Natural killer cell treated with Interleukin-12 subunit alpha and Interleukin-12 subunit beta and Interleukin-15 and Interleukin-18, amount 100 ng/mL, for 72 hours (primary cell): ENCODE measurements at places on chromosomes 5 and 9. TPM values are rescaled to one million over a fixed set of nuclear protein-coding genes. Genes with fewer than 3 reads are reported as not detected.

The GABRA1 gene
- total RNA-seq, result not detected

GRCh38 chr9:128153947-128154695 is 4.9 kb downstream of the LCN2 start:
- H3K27ac ChIP-seq, result no peak overlapping the region
- H3K36me3 ChIP-seq, result no peaks in the 10 kb centered on the region
- DNase-seq, result no peak
- H3K4me1 ChIP-seq, result no peaks in the 10 kb centered on the region
- no peaks in the 10 kb centered on the region for H3K27me3 ChIP-seq

DNA sequence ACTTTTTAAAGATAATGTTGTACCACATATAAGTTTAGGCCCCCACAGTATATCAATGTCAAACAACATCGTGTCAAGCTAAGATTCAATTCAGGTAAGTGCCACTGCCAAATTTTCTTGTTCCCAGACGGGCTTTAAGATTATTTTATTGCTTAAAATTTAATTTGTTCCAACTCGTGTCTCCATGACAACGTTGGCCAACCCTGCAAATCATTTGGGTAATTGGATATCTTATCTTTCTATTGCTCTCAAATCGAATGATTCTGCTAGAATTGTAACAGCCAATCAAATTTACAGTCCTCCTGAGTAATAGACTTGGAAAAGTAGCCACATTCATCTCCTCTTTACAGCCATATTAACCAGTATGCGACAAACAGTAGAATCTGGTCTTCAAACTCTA is 19.5 kb downstream of the TLE1 start:
- peaks cover 6% of the 10 kb centered on the region for H3K36me3 ChIP-seq
- H3K4me3 ChIP-seq, result no peak overlapping the region
- H3K27me3 ChIP-seq, result no peaks in the 10 kb centered on the region
- no peak overlapping the region for H3K27ac ChIP-seq
- DNase-seq, result no peak

DNA sequence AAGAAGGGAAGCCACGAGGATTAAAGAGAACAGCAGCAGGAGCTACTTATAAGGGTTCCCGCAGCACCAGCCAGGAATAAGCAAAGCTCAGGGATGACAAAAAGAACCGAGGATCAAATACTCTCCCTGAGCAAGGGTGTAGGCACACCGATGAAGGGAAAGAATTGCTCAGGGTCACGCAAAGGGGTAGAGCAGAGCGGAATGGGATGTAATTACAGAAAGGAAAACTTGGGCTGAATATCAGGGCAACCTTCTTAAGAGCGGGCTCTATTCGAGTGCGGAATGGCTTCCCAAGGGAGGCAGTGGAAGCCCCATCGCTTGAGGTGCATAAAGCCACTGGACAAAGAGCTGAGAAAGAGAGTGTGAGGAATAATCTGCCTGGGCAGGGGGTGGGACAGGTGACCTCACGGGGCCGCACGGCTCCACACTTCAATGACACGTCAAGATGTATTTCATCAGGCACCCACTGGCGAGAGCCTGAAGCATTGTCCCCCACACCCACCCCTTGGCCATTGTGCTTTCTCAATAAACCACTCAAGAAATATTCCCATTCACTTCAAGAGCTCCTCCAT is 162.2 kb downstream of the EBF1 start:
- no peak for DNase-seq
- no peaks in the 10 kb centered on the region for H3K36me3 ChIP-seq
- H3K27ac ChIP-seq, result no peak overlapping the region
- H3K27me3 ChIP-seq, result peaks cover 26% of the 10 kb centered on the region
- no peaks in the 10 kb centered on the region for H3K4me1 ChIP-seq

DNA sequence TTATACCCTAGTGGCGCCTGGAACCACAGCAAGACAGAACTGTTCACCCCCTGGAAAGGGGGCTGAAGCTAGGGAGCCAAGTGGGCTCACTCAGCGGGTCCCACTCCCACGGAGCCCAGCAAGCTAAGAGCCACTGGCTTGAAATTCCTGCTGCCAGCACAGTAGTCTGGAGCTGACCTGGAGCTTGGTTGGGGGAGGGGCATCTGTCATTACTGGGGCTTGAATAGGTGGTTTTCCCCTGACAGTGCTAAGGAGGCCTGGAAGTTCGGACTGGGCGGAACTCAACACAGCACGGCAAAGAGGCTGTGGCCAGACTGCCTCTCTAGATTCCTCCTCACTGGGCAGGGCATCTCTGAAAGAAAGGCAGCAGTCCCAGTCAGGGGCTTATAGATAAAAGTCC is 19.5 kb downstream of the BTNL3 start:
- no peaks in the 10 kb centered on the region for H3K36me3 ChIP-seq
- no peaks in the 10 kb centered on the region for H3K4me1 ChIP-seq
- H3K27me3 ChIP-seq, result peaks cover 6% of the 10 kb centered on the region
- no peak overlapping the region for H3K4me3 ChIP-seq
- H3K27ac ChIP-seq, result no peak overlapping the region
- DNase-seq, result no peak

- H3K27me3 ChIP-seq, result peaks cover 5% of the 10 kb centered on the region
- no peak for DNase-seq
- H3K27ac ChIP-seq, result no peak overlapping the region
- H3K4me1 ChIP-seq, result no peaks in the 10 kb centered on the region
Measured at GRCh38 chr5:91190314-91190690, 192.8 kb downstream of the ARRDC3 start.

DNA sequence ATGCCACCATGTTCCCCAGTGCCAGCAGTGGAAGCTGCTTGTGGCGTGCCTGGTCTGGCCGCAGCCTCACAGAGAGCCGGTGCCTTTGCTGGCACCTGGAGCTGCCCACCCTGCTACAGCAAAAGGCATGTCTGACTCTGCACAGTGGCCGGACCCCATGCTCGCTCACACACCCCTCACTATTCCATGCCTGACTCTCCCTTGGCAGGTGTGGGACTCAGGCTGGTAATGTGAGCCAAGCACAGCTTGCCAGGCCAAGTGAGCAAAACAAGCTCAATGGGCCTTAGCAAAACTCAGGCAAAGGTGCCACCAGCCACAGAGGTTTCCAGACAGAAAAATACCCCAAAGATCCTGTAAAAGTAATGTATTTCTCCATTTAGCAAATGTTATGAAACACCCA is 15.5 kb downstream of the GNA14 start:
- H3K27ac ChIP-seq, result no peak overlapping the region
- H3K27me3 ChIP-seq, result peaks cover 5% of the 10 kb centered on the region
- no peaks in the 10 kb centered on the region for H3K4me1 ChIP-seq
- no peak for DNase-seq
- H3K36me3 ChIP-seq, result no peaks in the 10 kb centered on the region
- no peak overlapping the region for H3K4me3 ChIP-seq

The OR2Y1 gene
- total RNA-seq, result not detected

DNA sequence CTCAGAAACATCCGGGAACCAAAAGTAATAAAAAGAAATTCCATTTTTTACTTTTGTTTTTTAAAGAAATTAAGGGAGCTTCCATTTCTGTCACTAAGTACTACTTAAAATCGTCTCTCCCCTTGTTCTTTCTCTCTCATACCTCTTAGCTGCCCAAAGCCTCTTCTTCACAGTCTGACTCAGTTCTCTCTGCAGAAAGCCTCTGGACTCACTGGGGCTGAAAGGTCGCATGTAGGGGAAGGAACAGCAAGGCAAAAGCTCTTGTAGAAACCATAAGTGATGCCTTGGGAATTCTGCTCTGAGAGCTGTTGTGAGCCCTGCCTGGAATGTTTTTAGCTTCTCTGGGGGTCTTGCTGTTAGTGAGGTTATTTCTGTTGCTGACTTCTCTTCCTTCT is 100.8 kb upstream of the RANBP3L start:
- H3K27me3 ChIP-seq, result peaks cover 11% of the 10 kb centered on the region
- H3K4me1 ChIP-seq, result no peaks in the 10 kb centered on the region
- no peak for DNase-seq
- H3K4me3 ChIP-seq, result no peak overlapping the region
- H3K36me3 ChIP-seq, result no peaks in the 10 kb centered on the region
- no peak overlapping the region for H3K27ac ChIP-seq

The CAVIN4 gene
- total RNA-seq, result 0.48 TPM

The CMYA5 gene
- 1.5 TPM for total RNA-seq

DNA sequence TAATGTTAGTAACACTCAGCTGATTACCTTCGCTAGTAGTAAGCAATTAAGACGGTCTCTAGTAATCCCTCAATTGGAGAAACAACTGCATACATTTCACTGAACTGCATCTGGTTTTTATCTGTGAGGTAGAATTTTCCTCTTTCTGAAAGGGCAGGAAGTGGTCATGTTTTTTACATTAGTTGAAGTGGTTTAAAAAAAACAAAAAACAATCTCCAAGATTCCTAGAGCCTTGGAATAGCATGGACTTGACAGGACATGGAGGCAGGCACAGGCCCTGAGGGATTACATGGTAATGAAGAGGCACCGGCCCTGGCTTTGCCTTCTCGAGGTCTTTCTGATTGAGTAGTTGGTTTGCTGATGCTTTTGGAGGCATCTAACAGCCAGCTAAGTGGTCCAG is 25.8 kb downstream of the THBS4 start:
- peaks cover 9% of the 10 kb centered on the region for H3K27me3 ChIP-seq
- no peaks in the 10 kb centered on the region for H3K36me3 ChIP-seq
- DNase-seq, result no peak
- H3K4me1 ChIP-seq, result no peaks in the 10 kb centered on the region
- H3K4me3 ChIP-seq, result no peak overlapping the region

- no peak for DNase-seq
- peak overlapping the region; percentile 88 for H3K27ac ChIP-seq
- H3K4me1 ChIP-seq, result peaks cover 59% of the 10 kb centered on the region
- no peak overlapping the region for H3K4me3 ChIP-seq
- no peaks in the 10 kb centered on the region for H3K27me3 ChIP-seq
Measured at GRCh38 chr9:92962846-92963245, 15.5 kb downstream of the FGD3 start.

The RNF180 gene
- not detected for total RNA-seq

DNA sequence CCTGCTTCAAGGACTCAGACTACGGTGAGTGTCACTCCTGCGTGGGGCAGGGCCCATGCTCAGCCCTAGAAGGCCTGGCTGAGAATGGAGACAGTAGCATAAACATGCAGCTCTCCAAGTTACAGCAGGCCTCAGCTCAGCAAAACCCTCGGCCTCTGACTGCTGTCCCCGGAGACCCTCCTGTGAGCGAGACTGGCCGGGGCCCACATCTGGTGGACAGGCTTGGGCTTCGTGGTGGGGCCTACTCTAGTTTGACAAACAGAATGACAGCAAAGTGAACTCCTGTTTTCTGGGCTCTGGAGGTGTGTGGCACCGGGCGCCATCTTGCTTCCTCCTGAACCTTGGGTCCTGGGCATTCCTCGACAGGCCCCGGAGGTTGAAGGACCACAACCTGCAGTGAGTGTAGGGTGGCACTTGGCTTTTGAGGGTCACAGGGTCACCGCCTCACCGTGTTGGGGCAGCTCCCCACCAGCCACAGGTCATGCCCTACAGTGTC is 97.5 kb downstream of the PHF2 start:
- H3K27me3 ChIP-seq, result no peaks in the 10 kb centered on the region
- H3K36me3 ChIP-seq, result no peaks in the 10 kb centered on the region
- no peak overlapping the region for H3K4me3 ChIP-seq
- no peaks in the 10 kb centered on the region for H3K4me1 ChIP-seq
- DNase-seq, result peak; percentile 53

DNA sequence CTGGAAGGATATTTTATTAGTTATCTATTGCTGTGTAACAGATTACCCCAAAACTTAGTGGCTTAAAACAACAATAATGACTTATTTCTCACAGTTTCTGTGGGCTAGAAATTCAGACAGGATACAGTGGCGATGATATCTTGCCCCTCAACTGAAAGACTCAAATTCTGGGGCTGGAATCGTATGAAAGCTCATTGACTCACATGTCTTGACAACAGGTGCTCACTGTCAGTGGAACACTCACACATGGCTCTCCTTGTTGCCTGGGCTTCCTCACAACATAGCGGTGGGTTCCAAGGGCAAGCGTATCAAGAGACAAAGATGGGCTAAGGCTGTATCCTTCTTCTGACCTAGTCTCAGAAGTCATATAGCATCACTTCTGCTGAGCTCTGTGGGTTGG is 3.7 kb upstream of the GNPDA1 start:
- H3K4me1 ChIP-seq, result peaks cover 66% of the 10 kb centered on the region
- no peak for DNase-seq
- no peaks in the 10 kb centered on the region for H3K36me3 ChIP-seq
- H3K27me3 ChIP-seq, result peaks cover 2% of the 10 kb centered on the region
- H3K27ac ChIP-seq, result peak overlapping the region; percentile 64
- peak overlapping the region; percentile 75 for H3K4me3 ChIP-seq

DNA sequence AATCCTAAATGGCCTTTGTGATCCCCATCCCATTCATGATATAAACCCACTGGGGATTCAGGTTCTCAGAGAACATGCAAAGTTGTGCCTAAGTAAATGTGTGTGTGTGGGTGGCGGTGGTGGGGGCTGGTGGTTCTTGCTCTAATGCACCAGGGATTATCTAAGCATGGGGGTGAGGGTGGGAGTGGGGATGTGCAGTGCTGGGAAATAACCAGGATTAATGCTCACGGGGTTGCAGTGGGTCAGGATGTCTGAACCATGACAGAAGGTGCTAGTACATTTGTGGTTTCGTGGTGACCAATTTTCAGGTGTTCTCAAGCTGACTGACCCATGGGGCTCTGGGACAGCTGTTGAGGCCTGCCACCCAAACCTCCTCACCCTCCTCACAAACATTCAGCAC is 101.0 kb downstream of the ZNF608 start:
- H3K4me3 ChIP-seq, result no peak overlapping the region
- no peaks in the 10 kb centered on the region for H3K36me3 ChIP-seq
- peaks cover 16% of the 10 kb centered on the region for H3K4me1 ChIP-seq
- no peak overlapping the region for H3K27ac ChIP-seq
- DNase-seq, result no peak
- H3K27me3 ChIP-seq, result peaks cover 42% of the 10 kb centered on the region

DNA sequence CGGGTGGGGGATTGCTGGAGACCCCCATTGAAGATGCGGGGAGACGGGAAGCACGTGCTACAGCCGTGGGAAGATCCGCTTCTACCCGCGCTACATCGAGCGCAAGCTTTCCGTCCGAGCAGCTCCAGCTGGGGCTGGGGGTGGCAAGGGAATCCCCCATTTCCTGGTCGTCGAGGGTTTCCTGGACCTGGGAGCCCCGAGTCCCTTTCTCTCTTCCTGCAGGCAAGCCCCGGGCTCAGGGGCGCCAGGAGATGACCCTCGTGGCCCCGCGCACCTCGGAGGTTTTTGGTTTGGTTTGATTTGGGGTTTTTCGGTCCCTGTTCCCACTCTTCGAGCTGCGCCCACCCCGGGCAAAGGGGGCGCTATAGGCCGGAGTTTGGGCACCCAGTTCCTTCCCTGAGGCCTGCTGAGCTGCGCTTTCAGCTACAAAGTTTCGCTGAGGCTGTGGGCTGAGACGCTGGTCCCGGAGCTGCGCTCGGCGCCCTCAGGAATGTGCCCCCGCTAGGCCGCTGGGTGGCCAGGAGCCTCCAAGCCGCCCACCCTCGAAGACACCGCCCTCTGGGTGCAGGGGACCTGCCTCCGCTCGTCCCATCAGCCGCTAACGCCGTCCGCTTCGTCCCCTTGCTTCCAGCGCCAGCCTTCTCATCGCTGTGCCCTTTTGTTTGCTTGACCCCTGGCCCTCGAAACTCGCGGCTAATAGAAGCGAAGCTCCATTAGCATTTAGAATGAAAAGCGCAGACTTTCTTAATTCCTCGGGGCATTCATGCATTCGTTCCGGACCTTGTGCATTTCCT is 2.9 kb downstream of the NR4A3 start:
- H3K36me3 ChIP-seq, result peaks cover 5% of the 10 kb centered on the region
- peaks cover 60% of the 10 kb centered on the region for H3K4me1 ChIP-seq
- DNase-seq, result peak; percentile 76
- H3K27ac ChIP-seq, result no peak overlapping the region
- peak overlapping the region; percentile 94 for H3K4me3 ChIP-seq

- no peaks in the 10 kb centered on the region for H3K27me3 ChIP-seq
- peak overlapping the region; percentile 92 for H3K27ac ChIP-seq
- H3K4me3 ChIP-seq, result peak overlapping the region; percentile 92
- peaks cover 14% of the 10 kb centered on the region for H3K36me3 ChIP-seq
Measured at GRCh38 chr5:121962958-121963357, 1.2 kb downstream of the SRFBP1 start.

GRCh38 chr5:61114441-61114840 is 47.8 kb downstream of the SMIM15 start:
- H3K4me1 ChIP-seq, result peaks cover 7% of the 10 kb centered on the region
- no peak for DNase-seq
- peaks cover 22% of the 10 kb centered on the region for H3K36me3 ChIP-seq
- H3K4me3 ChIP-seq, result no peak overlapping the region
